Activated T-helper 17 cell treated with anti-CD3 and anti-CD28 coated beads, Interleukin-2, amount 50 U/mL, for 72 hours (primary cell): ENCODE measurements at places on chromosomes 3 and 15.

DNA sequence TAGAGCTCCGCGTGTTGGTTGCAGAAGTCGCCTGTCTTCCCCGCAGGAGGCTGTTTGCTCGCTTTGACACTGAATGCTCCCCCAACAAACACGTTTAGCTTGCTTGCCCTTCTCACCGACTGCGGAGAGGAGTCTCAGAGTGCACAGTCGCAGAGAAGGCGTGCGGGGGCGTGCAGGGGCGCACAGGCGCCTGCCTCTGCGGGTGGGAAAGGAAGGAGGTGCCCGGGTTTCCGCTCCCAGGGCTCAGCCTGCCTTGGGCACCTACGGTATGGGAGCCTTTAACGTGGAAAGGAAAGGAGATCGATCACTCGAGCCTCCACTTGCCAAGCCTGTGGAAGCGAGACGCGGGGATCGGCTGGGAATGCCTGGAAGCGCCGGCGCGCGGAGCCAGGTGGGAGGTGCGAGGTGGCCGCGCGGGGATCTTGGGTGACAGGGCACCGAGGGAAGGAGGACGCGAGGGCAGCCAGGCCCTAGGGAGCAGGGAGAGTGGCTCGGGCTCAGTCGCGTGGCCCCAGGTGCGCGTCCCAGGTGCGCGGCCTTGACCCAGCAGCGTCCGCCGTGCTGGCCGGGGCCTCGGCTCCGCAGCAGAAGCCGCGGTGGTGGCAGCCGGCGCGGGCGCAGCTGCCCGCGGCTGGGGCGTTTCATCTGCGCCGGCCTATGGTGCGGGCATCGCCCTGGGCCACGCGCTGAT, at the start of gene FAN1:
FAN1 (plus strand) TSS at position 419 of the 691 bp plus-strand sequence. CDS start 749 bp downstream, outside the sequence.
- ATAC-seq, result peak; percentile 90

GRCh38 chr3:54433846-54434245, 311.5 kb downstream of the CACNA2D3 start:
- no peak for ATAC-seq

GRCh38 chr3:113668015-113668414, 28.4 kb downstream of the USF3 start:
- no peak for ATAC-seq

DNA sequence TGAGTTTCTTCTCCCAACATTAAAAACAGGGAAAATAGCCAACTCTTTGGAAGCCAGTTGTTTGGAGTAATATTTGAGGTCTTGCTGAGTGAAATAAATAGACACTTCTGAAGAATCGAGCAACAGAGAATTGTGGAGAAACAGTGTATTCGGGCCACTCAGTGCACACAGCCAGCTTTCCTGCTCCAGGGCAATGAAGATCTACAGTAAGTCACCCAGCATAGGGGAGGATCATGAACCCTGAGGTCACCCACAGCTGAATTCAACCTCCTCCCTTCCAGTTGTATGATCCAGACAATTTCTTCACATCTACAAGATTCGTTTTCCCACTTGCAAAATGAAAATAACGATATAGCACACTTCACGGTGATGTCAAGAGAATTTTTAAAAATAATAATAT, 161.7 kb upstream of the BCL6 start:
- no peak for ATAC-seq

DNA sequence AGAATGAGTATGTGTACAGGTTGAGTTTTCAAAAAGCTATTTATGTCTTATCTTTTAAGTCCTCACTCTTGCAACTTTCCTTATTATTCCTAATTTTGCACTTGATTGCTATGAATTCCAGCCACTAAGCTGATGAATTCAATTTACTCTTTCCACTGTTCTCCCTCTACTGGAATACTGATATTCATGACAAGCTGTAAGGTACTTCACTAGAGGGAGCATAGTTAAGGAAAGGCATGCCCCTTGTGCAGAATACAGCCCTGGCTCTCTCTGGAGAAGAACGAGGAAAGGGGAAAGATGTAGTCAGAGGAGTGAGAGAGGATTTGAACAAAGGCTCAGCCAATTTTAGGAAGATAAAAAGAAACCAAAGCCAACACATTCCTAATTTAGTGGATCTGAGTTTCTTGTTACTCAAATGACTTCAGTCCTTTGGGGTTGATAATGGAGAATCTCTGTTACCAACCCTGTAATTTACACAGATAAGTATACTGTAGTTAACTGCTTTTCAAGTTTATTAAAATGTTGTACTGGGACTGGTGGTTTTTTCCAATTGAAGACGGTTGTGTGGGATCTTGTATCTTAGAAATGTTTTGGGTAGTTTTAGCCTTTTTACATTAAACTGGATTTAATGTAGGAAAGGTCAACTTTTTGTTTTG, 4.0 kb downstream of the SCAANT1 start:
- no peak for ATAC-seq

- peak; percentile 54 for ATAC-seq
These were observed at the start of gene SLC35G2 for GRCh38 chr3:136818769-136819391. Gene SLC35G2 (plus strand): TSS chr3:136819126. CDS start chr3:136854461, 35,335 bp downstream.

DNA sequence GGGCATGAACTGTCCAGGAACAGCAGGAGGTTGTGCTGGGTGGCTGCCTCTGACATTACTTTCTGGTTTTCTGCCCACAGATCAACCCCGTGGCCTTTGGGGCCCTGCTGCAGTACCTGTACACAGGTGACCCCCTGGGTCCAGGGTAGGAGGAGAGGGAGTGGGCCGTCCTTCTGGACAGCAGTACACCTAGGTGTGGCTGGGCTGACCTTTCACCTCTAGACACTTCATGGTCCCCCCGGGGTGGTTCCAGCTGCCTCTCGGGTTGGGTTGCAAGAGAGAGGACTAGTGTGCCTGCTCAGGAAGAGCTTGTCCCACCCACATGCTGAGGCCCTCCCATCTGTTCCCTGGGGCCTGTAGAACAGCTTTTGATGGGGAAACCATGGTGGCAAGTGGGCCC, 3.7 kb downstream of the ABTB1 start:
- ATAC-seq, result no peak
